ENCODE measurements at places on chromosomes 6 and 20.

DNA sequence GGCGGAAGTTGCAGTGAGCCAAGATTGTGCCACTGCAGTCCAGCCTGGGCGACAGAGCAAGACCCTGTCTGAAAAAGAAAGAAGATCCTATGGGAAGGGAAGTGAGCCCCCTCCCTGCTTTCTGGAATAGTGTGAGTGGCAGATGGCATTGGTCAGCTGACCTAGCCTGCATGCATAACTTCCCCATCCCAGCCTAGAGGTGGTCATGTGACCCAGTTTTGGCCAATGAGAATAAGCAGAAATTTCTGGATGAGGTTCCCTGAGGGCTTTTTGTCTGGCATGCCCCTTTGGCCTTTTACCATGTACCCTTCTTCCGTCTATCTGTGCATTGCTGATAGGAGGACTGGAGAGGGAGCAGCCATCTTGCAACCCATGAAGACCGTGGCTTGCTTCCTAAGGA lies 269.3 kb downstream of the NRN1 start:
- no peak for DNase-seq

DNA sequence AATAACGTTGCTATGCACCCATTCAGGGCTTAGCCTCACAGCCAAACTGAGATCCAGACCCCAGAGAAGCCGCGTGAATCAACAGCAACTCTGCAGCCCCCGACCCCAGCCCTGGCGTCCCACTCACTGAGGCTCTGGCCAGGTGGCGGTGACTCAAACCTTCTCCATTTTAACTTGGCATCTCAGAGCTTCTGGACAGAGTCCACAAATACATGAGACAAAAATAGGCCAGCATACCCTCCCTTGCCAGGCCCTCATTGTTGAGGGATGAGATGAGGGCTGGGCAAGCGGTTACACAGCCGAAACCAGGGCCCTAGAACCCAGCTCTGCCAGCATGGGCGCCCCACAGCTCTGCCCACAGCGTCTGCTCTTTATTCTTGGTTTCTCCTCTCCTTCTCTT lies 118.4 kb downstream of the MYLK4 start:
- no peak for DNase-seq

- DNase-seq: no peak
Observed at GRCh38 chr6:14430218-14430617, 312.6 kb downstream of the CD83 start.

GRCh38 chr20:57006411-57007170 lies 259.9 kb downstream of the BMP7 start:
- no peak for DNase-seq

DNA sequence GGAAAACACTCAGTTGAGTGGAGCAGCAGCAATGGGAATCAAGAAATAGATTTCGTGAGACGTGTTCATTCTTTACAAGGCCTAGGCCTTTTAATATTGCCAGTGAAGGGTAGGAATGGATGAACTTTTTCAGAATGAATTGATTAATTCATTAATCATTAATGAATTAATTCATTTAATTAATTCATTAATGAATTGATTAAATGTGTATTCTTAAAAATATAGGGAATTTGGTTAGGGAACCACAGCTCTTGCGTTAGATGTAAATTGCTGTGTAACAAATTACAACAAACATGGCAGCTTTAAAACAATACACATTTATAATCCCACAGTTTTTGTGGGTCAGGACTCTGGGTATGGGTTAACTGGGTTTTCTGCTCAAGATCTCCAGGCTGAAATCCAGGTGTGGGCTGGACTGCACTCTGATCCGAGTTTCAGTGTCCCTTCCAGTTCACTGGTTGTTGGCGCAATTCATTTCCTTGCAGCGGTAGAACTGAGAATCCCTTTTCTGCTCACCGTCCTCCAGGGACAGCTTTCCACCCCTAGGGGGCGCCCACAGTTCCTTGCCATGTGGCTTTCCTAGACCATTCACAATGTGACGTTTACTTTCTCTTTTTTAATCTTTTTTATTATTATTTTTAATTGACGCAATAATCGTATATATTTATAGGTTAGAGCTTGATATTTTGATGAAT lies 32.8 kb upstream of the BCAS1 start:
- DNase-seq: peak; percentile 15

DNA sequence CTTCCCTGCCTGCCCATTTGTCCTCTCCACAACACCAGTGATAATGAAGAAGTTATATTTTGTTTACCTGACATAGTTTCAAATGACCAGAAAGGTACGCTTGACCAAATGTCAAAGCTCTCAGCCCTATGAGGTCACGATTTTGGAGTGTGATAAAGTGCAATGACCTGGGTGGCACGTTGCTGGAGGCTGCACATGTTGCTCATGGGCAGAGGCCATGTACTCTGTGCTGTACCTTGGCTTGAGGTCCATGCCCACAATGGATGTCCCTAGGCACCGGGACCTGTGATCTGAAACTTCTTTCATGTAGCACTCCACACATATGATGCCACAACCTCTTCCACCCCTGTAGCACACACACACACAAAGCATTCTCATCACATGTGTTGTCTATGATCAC lies 164.0 kb upstream of the HEY2 start:
- DNase-seq: no peak

DNA sequence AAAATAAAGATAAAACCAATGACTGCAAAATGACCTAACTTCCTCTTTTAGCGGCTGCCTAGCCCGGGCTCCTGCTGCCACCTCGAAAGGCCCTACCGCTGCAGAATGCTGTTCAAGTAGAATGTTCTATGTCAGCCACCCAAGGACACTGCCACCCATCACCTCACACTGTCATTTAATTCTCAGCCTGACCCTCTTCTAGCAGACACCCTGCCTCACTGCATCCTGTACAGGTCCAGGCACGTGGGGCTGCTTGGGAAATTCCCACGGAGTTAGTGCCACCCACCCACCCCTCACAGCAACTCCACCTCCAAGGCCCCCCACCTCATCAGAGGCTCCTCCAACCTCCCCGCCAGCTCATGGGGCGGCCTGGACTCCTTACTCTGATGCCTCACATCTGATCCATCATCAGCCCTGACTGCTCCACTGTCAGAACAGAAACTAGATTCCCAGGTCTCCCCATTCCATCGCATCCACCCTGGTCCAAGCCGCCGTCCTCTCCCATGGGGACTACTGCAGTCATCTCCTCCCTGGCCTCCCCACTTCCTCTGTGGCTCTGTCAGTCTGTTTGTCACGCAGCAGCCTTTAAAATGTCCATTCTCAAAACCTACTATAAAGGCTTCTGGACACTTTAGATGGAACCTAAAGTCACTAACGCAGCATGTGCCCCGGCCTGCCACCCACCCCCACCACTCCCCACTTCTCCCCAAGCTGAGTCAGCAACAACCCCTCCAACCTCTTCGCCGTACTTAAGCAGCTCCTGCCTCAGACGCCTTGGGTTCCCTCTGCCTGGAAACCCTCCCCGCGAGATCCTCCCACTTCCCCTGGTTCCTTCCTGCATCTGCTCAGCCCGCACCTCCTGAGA lies 17.0 kb downstream of the NFATC2 start:
- DNase-seq: no peak

DNA sequence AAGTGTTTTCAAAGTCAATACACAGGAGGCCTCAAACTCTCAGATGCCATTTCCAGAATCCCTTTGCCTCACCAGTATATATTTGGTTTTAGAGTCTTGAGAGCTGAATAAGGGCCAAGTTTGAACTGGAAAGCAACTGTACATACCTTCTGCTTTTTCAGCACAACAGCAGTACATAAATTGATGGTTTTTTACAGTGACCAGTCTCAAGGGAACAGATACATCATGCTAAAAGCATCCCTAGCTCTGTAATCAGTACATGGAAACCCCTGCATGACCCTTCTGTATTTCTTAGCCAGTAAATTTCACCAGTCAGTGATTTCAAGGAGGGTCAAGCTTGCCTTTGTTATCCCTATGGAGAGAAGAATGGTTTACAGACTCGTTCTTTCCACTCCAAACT lies 40.6 kb upstream of the ECHDC1 start:
- DNase-seq: no peak

DNA sequence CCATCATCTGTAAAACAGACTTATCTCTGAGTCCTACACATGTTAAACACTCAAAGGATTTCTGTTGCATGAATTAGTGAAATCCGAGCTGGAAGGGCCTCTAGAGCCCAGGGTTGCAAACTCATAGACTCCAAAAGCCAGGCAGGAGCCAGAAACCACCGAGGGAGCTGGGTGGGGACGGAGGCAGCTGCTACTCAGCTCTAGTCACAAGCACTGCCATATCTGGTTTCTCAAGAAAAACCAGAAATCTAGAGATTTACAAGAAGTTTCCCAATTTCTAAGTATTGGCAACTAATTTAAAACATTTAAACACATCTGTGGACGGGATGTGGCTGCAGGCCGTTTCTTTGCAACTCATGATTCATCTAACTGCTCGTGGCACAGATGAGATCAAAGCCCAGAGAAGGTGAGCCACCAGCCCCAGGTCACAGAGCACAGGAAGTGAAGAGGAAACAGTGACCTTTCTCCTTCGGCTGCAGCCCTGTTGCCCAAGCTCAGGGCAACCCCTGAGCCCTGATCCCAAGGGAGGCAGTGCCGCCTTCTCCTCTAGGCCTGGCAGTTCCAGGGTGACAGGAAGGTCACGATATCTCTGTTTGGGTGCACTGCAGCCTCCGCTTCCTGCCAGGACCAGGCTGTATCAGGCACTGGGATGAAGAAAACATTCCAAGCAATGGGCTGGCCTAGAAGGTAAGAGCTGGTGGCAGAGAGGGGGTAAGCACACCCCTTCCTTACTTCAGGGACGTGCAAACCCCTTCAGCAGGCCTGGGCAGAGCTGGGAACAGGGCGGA lies 26.4 kb upstream of the PTGIS start:
- DNase-seq: no peak

DNA sequence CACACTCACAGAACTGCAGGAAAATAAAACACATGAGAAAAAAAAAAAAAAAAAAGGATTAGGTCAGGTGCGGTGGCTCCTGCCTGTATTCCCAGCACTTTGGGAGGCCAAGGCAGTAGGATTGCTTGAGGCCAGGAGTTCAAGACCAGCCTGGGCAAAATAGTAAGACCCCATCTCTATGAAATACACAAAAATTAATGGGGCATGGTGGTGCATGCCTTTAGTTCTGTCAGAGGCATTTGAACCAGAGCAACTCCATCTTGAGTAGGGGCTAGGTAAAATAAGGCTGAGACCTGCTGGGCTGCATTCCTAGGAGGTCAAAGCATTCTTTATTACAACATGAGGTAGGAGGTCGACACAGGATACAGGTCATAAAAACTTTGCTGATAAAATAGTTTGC lies 39.0 kb upstream of the JARID2 start:
- no peak for DNase-seq

DNA sequence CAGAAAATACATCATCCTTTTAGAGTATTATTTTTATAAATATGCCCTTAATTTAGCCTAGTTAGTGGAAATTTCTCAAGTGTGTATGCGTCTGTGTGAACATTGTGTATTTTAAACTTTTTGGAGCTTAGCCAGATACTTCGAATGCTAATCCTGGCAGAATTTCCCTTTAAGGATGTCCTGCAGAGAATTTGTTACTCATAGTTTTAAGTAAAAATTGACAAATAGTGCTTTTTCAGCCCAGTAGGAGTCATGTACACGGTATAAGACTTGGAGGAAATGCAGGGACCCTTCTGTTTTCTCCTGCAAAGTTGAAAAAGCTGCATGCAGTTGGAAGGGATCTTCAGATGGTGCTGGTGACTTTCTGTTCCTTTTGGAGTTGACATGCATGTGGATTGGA lies at the start of gene FHL5:
TSS of gene FHL5 (plus strand) at position 243 of the 400 bp plus-strand sequence. CDS start 40,486 bp downstream, outside the sequence.
- DNase-seq: no peak

DNA sequence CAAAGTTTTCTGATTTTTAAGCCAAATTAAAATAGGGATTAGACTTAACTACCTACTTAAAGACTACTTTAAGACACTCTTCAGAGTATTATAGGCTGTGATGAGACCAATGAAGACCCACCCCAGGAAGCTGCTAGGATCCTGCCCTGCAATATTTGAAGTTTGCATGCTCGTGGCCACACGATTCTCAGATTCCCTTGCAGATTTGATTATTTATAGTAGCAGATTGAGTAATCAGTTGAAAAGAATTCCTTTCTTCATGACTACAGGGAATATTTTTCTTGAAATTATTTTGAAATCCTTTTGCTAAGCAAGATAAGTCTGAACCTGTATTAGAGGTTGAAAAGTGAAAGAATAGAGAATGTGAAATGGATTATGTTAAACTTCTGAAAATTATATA lies 122.3 kb downstream of the B3GAT2 start:
- DNase-seq: no peak

GRCh38 chr20:37526839-37527637 lies 638 bp downstream of the BLCAP start:
- DNase-seq: no peak

GRCh38 chr6:149443411-149444181 lies 41.2 kb downstream of the ZC3H12D start:
- no peak for DNase-seq

GRCh38 chr6:34556031-34556471 lies at the start of gene SPDEF:
Gene SPDEF (minus strand): TSS chr6:34556329. CDS start chr6:34544455, 11,874 bp downstream.
- no peak for DNase-seq

DNA sequence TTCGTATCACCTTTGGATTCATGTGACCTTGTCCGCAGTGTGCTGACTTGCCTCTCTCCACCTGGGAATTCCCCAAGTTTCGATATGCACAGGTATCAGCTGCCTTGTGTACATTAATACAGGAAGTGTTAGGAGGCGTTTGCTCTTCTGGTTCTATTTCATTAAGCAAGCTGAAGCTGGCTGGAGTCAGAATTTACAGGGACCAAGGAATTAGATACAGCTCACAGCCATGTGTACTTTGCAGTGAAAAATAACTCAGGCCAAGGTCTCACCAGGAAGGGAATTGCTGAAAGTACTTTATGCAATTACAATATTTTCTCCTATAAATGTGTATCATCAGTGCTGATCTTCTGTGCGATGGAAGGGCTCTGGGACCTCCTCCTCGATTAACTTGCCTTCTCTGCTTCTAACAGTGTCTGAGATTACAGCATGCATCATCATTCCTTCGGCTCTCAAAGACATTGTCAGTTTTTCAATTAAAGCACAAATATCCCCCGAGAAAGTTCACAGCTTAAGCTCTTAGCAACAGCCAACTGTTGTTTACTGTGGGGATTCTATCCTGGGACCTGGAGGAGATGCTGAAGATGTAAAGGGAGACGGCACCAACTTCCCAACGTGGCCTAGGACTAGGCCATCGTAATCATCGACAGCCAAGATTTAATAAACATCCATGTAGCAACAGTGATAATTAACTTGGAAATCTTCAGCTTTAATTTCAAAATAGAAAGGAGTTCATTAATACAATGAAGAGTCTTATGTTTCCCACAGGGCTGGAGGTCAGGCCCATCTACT lies 13.8 kb upstream of the TIAM2 start:
- DNase-seq: no peak

All from NCI-H1694 (cell line).